H9 (cell line): ENCODE measurements at places on chromosomes 3 and 15. TPM values are rescaled to one million over a fixed set of nuclear protein-coding genes. Genes with fewer than 3 reads are reported as not detected.
A peak's percentile ranks its signal among the peaks of the same experiment; 100 is the strongest.

GRCh38 chr15:74245342-74245931 is 9.3 kb downstream of the CCDC33 start:
- H3K4me3 ChIP-seq: peak overlapping the region; percentile 51
- peak; percentile 67 for DNase-seq
- no peak overlapping the region for H3K27ac ChIP-seq

GRCh38 chr15:62853114-62853840 is 189.3 kb upstream of the TPM1 start:
- H3K4me3 ChIP-seq: no peak overlapping the region
- no peaks in the 10 kb centered on the region for H3K36me3 ChIP-seq
- H3K4me1 ChIP-seq: peaks cover 28% of the 10 kb centered on the region
- no peak for DNase-seq
- H3K27ac ChIP-seq: peak overlapping the region; percentile 6
- no peaks in the 10 kb centered on the region for H3K27me3 ChIP-seq

GRCh38 chr3:185959609-185960521 is 22.1 kb upstream of the TRA2B start:
- H3K27ac ChIP-seq: no peak overlapping the region
- no peaks in the 10 kb centered on the region for H3K36me3 ChIP-seq
- DNase-seq: no peak
- H3K4me3 ChIP-seq: no peak overlapping the region
- no peaks in the 10 kb centered on the region; the same call in 1 of the 2 replicates for H3K4me1 ChIP-seq

DNA sequence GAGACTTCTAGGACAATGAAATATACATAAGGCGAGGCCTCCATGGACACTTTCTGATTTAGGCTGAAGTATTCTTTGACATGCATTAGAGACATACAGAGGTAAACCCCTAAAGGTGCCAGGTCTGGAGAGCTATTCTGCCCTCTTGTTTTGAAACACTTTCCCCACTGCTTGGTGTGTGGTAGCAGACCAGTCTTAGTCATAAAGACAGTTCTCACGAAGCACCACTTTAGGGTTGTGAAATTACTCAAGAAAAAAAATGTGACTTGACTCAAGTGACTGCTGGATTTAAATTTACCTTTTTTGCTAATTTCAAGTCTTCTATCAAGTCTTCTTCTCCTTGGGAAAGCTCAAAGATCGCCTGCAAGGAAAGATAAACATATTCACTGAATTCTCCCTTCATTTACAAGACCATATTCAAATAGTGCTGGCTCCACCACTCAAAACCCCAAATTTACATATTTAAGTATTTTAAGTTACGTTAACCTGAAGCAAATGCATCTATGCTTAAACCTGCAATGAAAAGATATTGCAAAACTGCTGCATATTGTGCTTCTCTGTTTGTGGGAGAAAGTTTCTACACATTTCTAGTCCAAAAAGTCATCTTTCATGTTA is 48.4 kb downstream of the ARHGEF3 start:
- H3K4me3 ChIP-seq: no peak overlapping the region
- no peaks in the 10 kb centered on the region for H3K27me3 ChIP-seq
- no peak for DNase-seq
- H3K36me3 ChIP-seq: no peaks in the 10 kb centered on the region; the same call in 2 of the 3 replicates

GRCh38 chr3:71987828-71988227 is 202.9 kb upstream of the PROK2 start:
- no peak for DNase-seq
- no peaks in the 10 kb centered on the region; the same call in 1 of the 2 replicates for H3K27me3 ChIP-seq
- peaks cover 3% of the 10 kb centered on the region; the same call in 1 of the 2 replicates for H3K36me3 ChIP-seq
- no peak overlapping the region; the same call in 2 of the 3 replicates for H3K4me3 ChIP-seq
- no peak overlapping the region for H3K27ac ChIP-seq

DNA sequence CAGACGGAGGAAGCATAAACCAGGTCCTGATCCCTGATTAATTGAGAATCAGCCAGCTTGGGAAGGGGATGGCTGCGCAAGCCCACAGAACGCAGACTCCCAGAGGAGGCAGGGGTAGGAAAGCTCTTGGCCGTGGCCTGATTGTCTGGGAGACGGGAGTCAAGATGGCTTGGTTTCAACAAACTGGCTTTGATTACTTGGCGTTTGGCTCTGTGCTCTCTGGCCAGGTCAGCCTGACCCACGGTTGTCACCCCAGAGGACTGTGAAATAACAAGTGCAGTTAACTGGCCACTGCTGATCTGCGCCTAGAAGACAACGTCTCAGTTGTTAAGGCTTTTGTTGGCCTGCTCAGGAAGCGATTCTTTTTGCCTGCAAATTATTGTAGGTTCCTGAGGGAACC is 387.0 kb upstream of the PROK2 start:
- H3K4me3 ChIP-seq: no peak overlapping the region
- H3K36me3 ChIP-seq: no peaks in the 10 kb centered on the region
- no peaks in the 10 kb centered on the region for H3K27me3 ChIP-seq
- H3K27ac ChIP-seq: no peak overlapping the region

GRCh38 chr15:98800437-98801233 is 152.3 kb downstream of the IGF1R start:
- H3K27ac ChIP-seq: peak overlapping the region; percentile 77
- H3K4me1 ChIP-seq: peaks cover 28% of the 10 kb centered on the region
- peak overlapping the region; percentile 78 for H3K4me3 ChIP-seq
- DNase-seq: peak; percentile 83

TCF12 gene
- total RNA-seq: 76.7 and 78.5 TPM in 2 replicates

ADPGK gene
- total RNA-seq: 48.5 and 54.8 TPM in 2 replicates

SIDT1 gene
- total RNA-seq: not detected in 2 replicates

POPDC2 gene
- 0.37 and 0.97 TPM in 2 replicates for total RNA-seq

DLEC1 gene
- 2.0 and 2.1 TPM in 2 replicates for total RNA-seq

GOLGA8A gene
- 56.3 and 58.8 TPM in 2 replicates for total RNA-seq

LRRN1 gene
- total RNA-seq: 269 and 271 TPM in 2 replicates
